AG04449 (cell line): ENCODE measurements at places on chromosomes 3 and 15.

DNA sequence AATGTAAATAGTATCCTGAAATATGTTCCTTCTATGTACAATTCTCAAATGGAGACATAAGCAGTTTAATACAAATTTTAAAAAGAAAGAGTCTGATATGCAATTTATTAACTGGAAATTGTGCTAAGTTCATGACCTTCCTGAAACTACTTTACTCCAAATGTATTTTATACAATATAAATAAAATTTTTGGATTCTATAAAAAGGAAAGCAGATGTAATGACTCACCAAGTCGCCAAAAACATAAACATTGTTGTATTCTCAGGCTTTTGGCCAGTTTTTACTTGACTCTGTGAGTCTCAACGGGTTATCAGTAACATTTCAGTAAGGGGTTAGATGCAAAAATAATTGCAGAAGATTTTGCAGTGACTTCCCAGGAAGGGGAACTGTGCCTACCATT is 948.2 kb downstream of the EPHA3 start:
- DNase-seq, result no peak

- peak; percentile 69 for DNase-seq
Observed at GRCh38 chr3:133568294-133569014, 5.0 kb upstream of the CDV3 start.

GRCh38 chr3:72288955-72289691 is 504.2 kb upstream of the PROK2 start:
- peak; percentile 54 for DNase-seq

DNA sequence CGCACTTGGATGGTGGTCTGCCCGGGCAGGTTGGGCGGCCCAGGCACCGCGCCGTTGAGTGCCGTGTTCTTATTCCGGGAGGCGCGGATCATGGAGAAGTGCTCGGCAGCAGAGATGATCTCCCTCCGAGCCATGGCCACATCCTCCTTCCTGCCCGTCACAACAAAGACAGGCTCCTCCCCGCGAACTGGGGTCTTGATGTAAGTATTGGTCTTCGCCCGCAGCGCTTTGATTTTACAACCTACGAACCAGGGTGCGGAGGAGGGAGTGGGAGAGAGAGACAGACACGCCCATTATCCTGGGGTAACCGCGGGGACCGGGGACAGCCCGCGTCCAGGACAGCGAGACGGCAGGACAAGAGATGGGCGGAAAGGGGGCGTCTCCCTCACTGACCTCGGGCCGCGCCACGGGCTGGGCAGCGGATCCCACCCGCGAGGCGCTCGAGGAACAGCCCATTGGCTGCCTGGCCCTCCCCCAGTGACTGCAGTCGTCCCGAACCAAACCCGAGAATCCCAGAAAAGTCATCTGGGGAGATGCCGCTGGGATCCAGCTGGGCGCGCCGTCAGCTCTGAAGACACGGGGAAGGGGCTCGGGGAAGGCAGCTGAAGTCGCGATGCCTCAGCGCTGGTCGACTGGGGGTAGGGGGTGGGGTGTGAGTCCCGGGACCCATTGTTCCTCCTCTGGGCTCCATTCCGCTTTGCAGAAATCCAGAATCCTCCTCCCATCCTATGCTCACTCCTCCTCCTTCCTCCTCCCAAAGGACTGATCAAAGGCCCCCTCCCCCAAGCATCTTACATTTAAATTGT is 1.2 kb downstream of the MEX3B start:
- DNase-seq, result peak; percentile 36

DNA sequence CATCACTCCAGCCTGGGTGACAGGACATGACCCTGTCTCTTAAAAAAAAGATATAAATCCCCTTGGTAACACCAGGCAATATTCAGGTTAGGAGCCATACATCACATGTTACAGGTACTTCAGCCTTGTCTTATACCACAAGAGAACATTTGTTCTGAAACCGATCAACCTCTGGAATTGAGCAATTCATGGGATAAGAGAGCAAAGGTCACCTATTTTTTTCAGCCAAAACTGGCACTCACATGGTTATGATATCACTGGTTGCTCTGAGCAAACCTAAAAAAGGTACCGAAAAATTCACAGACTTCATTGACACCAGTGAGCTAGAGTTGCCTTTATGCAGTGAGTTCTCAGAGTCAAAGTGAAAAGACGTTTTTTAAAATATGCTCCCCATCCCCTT is 9.1 kb downstream of the SPICE1 start:
- no peak for DNase-seq

DNA sequence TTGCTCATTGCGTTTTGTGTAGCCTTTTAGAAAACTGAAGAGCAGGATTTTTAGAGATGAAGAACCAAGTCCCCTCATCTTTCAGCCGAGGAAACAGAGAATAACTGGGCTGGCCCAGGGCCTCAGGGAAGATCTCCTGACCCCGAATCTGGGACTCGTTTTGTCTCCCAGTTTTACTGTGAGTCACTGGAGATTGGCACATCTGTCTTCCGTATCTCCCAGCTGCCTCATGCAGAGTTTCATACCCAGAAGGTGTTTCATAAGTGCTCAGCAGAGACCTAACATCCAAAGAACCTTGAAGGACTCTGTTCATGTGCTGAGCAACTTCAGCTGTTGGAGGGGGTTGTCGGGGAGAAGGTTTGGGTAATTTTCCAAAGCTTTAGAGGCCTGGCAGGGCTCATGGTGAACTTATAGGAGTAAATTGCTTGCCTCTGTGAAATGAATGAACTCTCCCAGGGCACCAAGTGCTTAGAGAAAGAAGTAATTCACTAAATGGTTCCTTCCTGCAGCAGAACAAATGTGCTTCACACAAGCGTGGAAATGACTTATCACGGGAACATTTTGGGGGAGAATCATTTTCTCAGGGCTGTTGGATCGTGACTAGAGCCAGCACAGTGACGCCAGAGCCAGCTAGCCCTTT is 121.4 kb downstream of the FAM43A start:
- no peak for DNase-seq

- no peak for DNase-seq
Observed at GRCh38 chr15:42364529-42364928, 5.2 kb downstream of the CAPN3 start.

- DNase-seq, result no peak
Observed at GRCh38 chr15:100862162-100862561, 17.5 kb upstream of the ALDH1A3 start.

- DNase-seq, result no peak
Observed at GRCh38 chr3:77137559-77137958, 97.7 kb downstream of the ROBO2 start.

- DNase-seq, result no peak
Observed at GRCh38 chr3:127264292-127264691, 23.6 kb downstream of the PRR20G start.

DNA sequence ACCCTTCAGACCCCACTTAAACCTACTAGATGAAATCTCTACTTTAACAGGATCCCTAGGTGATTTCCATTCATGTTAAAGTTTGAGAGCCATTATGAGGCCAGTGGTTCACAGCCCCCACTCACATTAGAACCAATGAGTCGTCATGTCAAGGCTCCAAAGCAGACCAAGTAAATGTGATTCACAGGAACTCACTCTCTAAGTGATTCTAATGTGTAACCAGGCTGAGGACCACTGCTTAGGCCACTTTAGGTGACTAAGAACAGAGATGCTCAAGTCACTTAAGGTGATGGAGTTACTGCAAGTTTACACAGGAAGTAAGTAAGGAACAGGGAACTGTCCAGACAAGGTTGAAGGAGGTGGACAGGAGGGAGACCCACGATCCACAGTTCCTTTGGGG is 7.7 kb downstream of the GALNT15 start:
- DNase-seq, result no peak

DNA sequence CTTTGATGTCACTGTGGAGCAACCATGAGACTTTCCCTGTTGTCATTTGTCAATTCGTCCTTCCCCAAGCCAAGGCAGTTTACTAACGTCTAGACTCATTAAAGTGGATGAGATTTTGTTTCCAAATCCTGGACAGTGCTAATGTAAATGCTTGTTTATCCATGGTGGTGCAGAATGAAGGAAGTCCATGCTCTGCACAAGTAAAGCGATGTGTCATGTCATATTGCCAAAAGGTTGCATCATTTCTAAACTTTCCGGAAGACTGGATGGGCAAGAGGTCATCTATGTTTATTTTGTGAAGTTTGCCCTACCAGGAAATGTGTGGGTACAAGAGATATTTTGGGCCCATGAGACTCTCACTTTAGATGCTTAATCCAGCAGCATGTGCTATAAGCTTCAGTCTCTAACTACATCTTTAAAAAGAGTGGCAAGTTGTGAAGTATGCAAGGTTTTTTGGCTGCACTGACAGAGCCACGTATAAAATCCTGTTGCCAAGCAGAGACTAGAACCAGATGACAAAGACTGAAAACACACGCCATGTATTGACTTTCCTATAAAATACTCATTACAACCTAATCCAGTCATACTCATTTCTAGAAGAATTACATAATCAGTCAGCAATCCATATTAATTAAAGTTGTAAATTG is 72.1 kb upstream of the FNDC3B start:
- peak; percentile 65 for DNase-seq

GRCh38 chr15:62625429-62626033 is 417.0 kb upstream of the TPM1 start:
- DNase-seq, result peak; percentile 42

GRCh38 chr3:143753456-143753855 is 94.8 kb downstream of the SLC9A9 start:
- DNase-seq, result no peak

GRCh38 chr3:146159616-146160320 is 1.2 kb downstream of the PLOD2 start:
- no peak for DNase-seq

GRCh38 chr15:90210593-90210992 is 9.5 kb downstream of the SEMA4B start:
- no peak for DNase-seq

DNA sequence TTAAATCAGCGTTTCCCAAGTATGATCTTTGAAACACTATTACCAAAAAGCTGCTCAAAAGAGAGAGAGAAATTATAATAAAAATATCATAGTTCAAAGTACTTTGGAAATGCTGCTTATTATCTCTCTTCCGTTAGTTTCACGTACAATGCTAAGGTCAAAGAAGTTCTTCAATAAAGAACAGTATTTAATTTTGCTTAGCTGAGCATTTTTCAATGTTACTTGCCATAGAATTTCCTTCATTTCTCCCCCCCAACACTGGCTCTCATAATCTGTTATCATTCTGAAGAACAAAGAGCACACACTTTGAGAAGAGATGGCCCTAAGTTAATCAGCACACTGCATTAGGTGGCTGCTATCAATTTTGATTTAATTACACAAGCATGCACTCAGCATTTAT is 840.8 kb upstream of the CFAP20DC start:
- DNase-seq, result no peak

- no peak for DNase-seq
Observed at GRCh38 chr3:57805674-57806073, 49.6 kb downstream of the SLMAP start.

DNA sequence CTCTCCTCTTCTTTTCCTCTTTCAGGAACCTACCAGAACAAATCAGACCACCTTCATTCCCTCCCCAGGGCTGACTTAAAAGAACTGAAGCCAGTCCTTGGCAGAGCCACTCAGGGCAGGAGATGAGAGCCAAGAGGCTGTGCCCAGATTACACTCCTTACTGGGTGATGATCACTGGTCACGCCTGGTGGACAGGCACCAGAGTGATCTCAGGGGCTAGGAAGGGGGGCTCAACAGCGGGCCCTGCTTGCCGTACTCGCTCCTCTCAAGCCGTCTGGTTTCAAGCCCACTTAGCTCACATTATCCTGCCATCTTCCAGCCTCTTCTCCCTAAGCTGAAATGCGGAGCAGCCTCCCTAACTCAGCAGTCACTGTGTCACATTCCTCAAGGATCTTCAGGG is 1.7 kb upstream of the FAH start:
- DNase-seq, result no peak

DNA sequence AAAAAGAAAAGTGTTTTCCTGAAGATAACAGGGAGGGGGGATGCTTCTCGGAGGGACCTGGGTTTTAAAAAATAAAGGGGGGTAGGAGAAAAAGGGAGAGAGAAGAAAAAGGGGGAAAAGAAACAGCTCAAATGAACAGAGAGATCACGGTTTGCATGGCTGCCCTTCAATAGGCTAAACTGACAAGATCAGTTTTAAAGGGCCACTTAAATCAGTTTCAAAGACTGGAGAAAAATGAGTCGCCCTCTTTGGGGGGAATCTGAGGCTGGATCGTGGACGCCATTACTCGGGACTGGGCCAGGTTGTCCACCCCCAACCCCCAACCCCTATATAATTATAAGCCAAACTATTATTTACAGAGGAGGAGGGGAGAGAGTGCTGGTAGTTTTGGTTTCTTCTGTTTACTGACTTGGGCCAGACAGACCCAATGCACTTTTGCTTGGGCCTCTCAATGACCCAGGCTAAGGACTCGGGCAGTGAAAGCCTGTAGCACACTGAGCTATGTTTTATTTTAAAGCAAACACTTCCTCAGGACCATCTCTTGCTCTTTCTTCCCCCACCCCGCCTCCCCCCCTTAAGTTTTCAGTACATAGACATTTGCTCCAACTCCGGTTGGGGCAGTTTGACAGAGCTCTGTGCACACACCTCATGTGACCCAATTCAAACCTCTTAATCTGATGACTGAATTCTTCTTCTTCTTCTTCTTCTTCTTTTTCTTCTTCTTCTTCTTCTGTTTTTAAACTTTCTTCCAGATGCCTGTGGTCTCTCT is 6.3 kb downstream of the NR2F2 start:
- DNase-seq, result no peak

DNA sequence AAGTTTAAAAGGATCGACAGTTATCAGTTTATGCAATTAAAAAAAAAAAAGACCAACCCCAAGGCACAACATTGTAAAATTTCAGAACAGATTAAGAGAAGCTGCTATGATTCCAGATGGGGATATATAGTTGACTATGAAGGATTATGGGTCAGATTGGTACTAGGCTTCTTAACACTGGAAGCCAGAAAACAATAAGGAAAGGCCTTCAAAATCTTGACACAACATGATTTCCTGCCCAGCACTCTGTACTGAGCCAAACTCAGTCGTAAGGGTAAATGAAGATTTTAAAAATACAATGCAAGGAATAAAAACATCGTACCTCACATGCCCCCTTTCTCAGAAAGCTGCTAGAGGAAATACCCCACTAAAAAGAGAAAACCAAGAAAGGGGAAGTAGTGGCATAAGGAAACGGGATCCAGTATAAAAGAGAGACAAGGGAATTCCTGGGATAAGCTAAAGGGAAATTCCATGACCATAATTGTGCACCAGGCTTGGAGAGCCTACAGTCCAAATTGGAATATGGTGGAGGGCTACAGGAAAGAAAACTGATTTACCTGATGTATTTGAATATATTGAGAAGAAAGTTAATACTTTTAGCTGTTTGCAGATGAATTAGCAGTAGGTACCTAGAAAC is 27.9 kb downstream of the PIAS1 start:
- no peak for DNase-seq

GRCh38 chr15:91007266-91007665 is 12.9 kb upstream of the PRC1 start:
- no peak for DNase-seq

GRCh38 chr3:143413372-143413771 is 293.8 kb downstream of the CHST2 start:
- DNase-seq, result no peak

DNA sequence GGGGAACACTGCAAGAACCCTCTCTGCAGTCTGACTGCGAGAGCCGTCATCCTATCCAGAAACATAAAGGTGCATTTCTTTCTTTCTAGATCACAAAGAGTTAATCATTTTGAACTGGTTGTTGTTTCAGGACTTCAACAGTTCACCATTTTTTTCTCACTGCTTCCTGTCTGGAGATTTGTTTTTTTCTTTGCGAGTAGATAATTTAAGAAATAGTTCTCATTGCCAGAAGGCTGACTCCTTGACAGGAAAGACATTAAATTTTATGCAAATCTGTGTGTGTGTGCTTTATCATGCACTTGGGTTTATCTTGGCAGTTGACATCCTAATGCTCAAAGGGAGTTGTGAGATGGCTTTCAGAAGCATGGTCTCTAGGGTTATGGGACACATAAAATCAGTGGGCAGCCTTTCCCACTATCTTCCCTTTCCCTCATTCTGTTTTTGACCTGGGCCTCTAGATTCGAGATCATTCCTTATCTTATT is 123.5 kb upstream of the TBL1XR1 start:
- DNase-seq, result no peak
